ENCODE measurements at places on chromosomes 5 and 9.

GRCh38 chr5:154698763-154699162 lies 56.4 kb upstream of the LARP1 start:
- no peak for DNase-seq

GRCh38 chr5:112647428-112647827 lies 90.3 kb upstream of the APC start:
- DNase-seq: no peak

DNA sequence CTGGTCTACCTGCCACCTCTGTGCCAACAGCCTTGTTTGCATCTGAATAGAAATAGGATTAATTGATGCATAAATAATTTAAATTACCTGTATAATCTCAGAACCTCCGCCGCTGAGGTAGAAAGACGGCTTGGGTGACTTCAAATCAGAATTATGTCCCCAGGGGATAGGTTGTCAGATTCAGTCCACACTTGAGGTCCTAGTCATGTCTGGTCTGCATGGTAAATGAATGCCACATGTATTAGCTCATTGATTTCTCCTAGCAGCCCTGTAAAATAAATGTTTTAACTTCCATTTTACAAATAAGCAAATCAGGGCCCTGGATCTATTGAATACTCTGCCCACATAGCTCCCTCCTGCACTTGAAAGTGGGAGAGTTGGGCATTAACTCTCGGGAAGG lies 368.0 kb upstream of the WWC1 start:
- DNase-seq: no peak

DNA sequence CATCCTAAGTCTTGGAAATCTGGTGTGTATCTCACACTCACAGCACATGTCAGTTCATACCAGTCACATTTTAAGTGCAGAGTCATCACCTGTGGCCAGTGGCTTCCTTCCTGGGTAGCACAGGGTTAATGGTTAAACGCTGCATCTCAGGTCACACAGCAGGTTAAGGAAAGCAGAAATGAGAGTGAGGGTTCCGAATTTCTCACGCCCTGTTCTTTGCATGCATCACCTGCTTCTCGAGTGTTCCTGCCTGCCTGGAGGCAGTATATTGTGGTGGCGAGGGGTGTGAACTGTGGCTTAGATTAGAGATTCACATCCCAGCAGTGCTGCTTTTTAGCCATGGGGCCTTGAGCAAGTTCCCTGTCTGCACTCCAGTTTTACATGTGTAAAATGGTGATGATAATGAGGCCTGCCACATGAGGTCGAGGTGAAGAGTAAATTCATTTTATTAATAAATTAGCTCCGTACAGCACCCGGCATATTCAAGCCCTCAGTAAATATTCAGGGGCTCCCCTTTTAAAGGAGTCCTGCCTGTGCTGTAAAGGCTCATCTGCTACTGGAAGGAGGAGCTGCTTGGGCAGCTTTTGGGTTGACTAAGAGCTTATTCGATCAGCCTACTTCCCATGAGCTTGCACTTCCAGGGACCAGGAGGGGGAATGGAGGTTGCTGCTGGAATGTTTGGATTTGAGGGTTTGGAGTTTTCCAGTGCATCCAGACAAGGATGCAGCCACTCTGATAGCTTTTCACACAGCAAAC lies 61.1 kb upstream of the SAP30L start:
- no peak for DNase-seq

DNA sequence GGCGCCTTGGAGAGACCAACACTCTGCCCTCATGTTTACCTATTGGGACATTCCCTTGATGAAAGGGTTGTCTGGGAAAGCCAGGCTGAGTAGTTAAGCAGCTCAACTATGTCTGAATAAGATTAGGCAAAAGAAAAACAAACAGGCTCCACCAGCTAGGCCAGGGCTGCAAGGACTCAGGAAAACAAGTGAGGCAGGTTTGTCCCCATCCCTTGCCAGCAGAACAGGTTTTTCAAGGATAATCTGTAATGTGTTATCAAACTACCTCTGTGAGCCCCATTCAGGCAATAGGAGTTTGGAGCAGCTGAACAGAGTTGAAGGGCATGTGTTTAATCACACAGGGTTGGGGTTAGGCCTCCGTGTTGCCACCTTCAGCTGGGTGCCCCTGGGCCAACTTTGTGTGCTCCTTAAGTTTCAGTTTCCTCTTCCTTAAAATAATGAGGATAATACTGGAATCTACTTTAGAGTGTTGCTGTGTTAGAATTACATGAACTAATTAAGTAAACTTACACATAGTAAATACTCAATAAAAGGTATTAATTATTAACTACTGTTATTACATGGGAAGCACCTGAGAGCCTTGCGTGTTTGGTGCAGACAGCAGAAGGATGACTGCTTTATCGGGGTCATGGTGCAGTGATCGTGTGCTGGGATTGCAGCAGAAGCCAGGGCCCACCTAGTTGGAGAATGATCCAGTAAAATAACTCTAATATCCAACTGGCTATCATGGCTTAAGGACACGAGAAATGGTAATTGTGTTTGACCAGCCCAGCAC lies 72.1 kb upstream of the ATP10B start:
- no peak for DNase-seq

- no peak for DNase-seq
These were observed at the start of gene TAL2 for GRCh38 chr9:105662184-105663104. TSS of gene TAL2 (plus strand) at chr9:105662457. CDS start at chr9:105662497, 40 bp downstream.

- DNase-seq: no peak
These were observed 224.6 kb downstream of the PLK2 start for GRCh38 chr5:58235299-58235698.

DNA sequence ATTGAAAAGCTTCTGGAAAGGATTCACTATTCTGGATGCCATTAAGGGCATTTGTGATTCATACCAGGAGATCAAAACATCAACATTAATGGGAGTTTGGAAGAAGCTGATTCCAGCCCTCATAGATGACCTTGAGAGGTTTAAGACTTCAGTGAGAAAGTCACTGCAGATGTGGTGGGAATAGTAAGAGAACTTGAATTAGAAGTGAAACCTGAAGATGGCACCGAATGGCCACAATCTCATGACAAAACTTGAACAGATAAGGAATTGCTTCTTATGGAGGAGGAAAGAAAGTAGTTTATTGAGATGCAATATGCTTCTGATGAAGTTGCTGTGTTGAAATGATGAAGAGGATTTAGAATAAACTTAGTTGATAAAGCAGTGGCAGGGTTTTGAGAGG lies 254.6 kb upstream of the SLC24A2 start:
- DNase-seq: no peak

DNA sequence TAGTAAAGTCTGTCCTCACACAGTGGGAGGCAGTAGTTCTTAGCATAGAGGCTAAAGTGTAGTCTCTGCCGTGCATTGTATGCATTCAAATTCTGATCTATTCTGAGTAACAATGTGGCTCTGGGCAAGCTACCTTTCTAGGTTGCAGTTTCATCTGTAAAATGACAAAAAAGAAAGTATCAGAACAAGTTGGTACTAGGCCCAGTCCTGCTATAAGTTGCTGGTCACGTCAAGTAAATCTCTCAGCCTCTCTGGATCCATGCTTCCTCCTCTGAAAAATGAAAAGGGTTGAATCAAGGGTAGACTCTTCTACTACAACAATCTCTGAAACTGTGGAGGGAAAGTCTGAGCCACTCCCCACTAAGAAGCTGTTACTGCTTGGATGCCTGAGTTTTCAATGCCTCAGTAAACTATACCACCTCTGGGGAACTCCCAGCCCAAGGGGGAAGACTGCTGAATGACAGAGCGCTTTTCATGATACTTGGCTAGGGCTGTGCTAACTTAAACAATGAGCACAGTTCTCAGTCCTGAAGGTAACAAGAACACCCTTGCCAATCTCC lies 34.5 kb upstream of the SPARC start:
- DNase-seq: no peak

DNA sequence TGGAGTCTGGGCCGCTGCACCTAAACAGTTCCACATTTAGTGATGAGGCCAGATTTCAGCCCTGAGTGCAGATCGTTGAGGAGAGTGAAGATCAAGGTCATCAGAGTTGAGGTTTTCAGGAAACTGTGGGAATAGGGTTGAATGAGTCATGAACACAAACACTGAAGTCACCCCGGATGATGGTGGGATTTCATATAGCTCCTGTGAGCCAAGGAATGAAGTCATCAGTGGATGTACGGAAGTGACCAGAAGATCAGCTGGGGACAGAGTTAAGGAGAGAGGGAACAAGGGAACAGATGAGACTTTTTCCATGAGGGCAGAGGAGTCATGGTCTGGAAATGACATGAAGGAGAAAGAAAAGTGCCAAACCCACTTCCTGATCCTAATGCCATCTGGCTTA lies 36.5 kb downstream of the PALM2AKAP2 start:
- no peak for DNase-seq

GRCh38 chr5:160792281-160792680 lies 59.7 kb downstream of the ATP10B start:
- no peak for DNase-seq

GRCh38 chr5:80916676-80917075 lies 43.5 kb upstream of the RASGRF2 start:
- no peak for DNase-seq

DNA sequence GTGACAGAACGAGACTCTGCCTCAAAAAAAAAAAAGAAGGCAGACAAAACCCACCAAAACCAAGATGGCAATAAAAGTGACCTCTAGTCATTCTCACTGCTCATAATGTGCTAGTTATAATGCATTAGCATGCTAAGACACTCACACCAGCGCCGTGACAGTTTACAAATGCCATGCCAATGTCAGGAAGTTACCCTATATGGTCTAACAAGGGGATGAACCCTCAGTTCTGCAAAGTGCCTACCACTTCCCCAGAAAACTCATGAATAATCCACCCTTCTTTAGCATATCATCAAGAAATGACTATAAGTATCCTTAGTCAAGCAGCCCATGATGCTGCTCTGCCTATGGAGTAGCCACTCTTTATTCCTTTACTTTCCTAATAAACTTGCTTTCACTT lies 4.7 kb upstream of the BICD2 start:
- DNase-seq: no peak

GRCh38 chr5:41795125-41795524 lies 75.1 kb downstream of the OXCT1 start:
- no peak for DNase-seq

- DNase-seq: no peak
These were observed 360.0 kb downstream of the BRINP1 start for GRCh38 chr9:119009249-119009648.

DNA sequence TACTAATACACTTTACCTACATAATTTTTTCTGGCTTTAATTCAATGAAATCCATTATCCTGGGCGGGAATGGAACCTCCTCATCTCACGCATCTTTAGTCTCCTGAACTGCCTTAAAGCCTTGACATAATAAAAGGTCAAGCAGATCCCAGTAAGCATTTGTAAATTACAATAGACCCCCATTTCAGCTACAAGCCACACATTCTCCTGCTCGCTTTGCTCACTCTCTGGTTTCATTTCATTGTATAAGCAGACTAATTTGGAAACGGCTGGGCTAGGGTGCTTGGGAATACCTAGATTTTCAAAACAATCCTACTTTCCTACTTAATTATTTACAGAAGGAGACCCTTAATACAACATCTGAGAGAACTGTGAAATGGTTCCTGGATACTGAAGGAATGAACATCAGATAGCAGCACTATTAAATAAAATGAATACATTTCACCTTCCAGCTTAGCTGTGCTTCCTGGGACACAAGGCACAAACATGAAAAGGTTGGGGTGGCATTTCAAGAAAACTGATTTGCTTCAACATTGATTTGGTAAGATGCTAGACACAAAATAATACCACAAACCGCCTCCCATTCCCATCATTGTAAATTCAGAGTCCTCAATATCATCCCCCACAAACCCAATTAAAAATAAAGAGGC lies 1.5 kb downstream of the JAKMIP2 start:
- no peak for DNase-seq

GRCh38 chr9:121273064-121273775 lies 5.3 kb downstream of the GSN start:
- DNase-seq: no peak

DNA sequence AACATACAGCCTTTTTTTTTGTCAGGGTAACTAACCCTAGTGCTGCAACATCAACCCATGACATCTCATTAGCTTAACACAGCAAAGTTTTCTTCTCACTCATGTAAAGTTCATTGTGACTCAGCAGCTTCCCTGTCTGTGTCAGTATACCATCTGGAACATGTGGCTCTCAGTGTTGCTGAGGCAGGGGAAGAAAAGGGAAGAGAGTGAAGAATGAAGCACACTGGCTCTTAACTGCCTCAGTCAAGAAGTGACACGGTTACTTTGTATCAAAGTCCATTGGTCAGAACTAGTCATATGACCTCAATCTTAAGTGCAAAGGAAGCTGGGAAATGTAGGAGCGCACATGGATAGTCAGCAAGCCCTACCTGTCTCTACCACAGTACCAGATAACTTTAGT lies 185.0 kb upstream of the ELL2 start:
- DNase-seq: no peak

GRCh38 chr5:8981496-8981895 lies 564.4 kb downstream of the SEMA5A start:
- no peak for DNase-seq

DNA sequence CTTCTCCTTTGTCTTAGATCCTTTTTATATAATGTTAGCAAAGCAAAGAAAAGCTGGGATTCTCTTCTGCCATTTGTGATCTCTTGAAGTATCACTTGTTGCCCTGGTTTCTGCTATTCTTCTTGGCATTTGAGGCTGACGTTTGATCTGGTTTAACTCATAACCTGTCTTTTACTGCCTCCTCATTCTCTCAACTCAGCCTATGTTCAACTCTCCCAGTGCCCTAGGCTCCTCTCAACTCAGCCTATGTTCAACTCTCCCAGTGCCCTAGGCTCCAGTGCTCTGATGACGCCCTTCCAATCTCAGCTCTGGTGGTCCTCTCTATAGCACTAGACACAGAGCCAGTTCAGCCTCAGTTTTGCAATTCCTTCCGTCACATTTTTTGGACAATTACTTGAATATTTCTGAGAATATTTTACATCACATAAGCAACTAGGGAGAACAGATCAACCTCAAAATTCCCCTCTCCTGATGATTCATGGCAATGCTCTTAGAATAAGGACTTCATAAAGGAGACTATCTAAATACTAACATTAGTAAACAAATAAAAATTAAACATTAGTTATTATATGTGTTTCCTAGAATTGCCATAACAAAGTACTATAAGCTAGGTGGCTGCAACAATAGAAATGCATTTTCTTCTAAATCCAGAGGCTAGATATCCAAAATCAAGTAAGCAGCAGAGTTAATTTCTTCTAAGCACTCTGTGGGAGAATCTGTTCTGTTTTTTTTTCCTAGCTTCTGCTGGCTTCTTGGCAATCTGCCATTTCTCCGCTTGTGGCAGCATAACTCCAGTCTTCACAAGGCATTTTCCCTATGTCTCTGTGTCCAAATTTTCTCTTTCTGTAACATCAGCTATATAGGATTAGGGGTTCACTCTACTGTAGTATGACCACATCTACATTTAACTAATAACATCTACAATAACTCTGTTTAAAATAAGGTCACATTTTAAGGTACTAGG lies 662.1 kb upstream of the FTMT start:
- no peak for DNase-seq

DNA sequence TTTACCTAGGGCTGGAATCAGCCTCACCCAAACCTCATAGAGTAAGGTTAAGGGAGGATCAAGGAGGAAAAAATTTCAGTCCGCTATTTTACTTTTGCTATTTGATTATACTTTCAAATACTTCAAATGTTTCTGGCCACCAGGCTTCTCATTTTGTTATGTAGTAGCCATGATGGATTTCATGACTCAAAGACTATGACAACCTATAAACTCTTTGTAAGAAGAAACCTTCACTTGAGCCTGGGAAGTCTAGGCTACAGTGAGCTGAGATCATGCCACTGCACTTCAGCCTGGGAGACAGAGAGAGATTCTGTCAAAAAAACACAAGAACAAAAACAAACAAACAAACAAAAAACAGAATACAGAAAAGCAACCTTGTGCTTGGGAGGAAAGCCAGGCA lies 293.6 kb upstream of the TNC start:
- no peak for DNase-seq
